ENCODE measurements at places on chromosomes 1 and 21. TPM values are rescaled to one million over a fixed set of nuclear protein-coding genes. Genes with fewer than 3 reads are reported as not detected.

- DNase-seq, result no peak
These were observed 1037.4 kb upstream of the TMPRSS15 start for GRCh38 chr21:19440792-19441655.

GRCh38 chr1:63269571-63269970 is 52.8 kb upstream of the FOXD3 start:
- DNase-seq, result no peak

- DNase-seq, result no peak
These were observed 275.4 kb upstream of the BEND5 start for GRCh38 chr1:49052102-49052501.

- DNase-seq, result no peak
These were observed 107.9 kb downstream of the USP25 start for GRCh38 chr21:15837645-15838044.

OR2L2 gene
- not detected for total RNA-seq
